Smooth muscle cell of bladder (primary cell): ENCODE measurements at places on chromosomes 5 and 9. TPM values are rescaled to one million over a fixed set of nuclear protein-coding genes. Genes with fewer than 3 reads are reported as not detected.

The ANKRD34B gene
- total RNA-seq: under 0.01 TPM in 1 of 2 replicates, not detected in the other

The FGF10 gene
- 1.0 and 3.8 TPM in 2 replicates for total RNA-seq

The ZNG1C gene
- total RNA-seq: 16.2 and 20.2 TPM in 2 replicates

The MYMK gene
- total RNA-seq: not detected in 2 replicates

The OR4F3 gene
- total RNA-seq: 0.09 and 0.14 TPM in 2 replicates

The SHISAL2B gene
- total RNA-seq: not detected in 2 replicates

The GARIN3 gene
- total RNA-seq: not detected in 2 replicates
